Amygdala (tissue), 56 donors: ENCODE measurements at places on chromosomes 1 and 21.

GRCh38 chr1:232818040-232818439 is 12.8 kb downstream of the MAP10 start:
- DNase-seq: no peak

DNA sequence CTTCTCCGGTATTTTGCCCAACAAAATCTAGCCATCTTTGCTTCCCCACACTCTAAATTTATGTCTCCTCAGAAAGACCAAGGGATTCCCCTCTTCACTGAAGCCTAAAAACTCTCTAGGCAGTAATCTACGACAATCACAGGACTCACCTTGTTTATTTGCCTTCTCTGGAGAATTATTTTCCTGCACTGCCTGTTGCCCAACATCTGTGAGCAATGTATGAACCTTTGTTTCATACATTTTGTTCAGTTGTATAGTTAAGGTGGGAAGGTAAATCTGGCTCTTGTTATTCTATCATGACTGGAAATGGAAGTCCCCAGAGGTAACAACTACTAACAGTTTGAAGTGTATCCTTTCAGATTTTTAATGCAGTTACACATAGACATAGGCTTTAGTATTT is 2.2 kb downstream of the COPA start:
- DNase-seq: no peak

GRCh38 chr1:226100436-226101391 is 38.2 kb downstream of the H3-3A start:
- no peak for DNase-seq

- no peak for DNase-seq
Measured at GRCh38 chr1:67191668-67192520, 25.6 kb downstream of the IL23R start.

DNA sequence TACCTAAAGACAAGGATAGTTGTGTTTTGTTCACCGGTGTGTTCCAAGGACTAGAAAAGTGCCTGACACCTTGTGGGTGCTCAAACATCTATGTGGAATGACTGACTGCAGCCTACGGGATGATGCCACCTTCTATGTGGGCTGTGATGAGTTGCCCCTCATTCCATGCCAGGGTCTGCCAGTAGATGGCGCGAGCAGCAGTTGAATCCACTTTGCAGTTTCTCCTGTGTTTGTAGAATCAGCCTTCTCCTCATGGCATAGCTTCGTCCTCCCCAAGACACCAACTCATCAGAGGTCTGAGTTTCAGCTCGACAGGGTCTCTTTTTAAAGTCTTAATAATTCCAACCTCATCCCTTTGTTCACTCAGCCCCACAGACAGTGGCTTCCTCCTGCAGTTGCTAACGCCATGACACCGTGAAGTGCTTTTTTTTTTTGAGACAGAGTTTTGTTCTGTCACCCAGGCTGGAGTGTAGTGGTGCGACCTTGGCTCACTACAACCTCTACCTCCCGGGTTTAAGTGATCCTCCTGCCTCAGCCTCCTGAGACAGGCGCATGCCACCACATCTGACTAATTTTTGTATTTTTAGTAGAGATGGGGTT is 133.7 kb downstream of the CAPN8 start:
- DNase-seq: peak; percentile 40

DNA sequence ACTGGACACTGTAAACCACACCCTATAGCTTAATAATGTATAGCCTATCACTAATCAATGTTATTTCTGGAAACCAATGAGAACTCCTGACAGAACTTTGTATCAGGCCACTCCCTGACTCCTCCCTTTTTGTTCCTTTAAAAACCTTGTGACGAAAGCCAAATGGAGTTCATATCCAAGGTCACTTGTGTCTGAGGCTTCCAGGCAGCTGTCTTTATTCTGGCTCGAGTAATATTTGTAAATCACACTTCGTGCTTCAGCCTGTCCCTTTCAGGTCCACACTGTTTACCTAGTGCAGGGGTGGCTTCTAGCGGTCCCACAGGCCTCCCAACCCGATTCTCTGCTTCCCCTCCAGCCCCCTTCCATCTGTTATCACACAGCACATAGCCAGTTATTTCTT is 16.2 kb upstream of the CAPN9 start:
- DNase-seq: no peak

GRCh38 chr1:197083474-197083873 is 16.4 kb upstream of the F13B start:
- DNase-seq: no peak

DNA sequence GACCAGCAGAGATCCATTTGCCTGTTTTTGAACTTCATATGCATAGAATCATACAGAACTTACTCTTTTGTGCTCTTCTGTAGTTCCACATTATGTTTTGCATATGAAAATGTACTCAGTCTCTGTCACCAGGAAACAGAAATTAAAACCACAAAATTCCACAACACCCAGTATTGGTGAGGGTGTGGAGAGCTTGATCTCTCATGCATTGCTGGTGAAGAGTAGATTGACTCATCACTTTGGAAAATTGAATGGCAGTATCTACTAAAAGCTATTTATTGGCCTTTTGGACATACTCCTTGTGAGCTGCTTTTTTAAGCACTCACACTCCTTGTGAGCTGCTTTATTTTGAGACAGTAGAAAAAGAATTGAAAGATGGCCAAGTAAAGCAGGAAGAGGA is 43.3 kb downstream of the VTCN1 start:
- no peak for DNase-seq

DNA sequence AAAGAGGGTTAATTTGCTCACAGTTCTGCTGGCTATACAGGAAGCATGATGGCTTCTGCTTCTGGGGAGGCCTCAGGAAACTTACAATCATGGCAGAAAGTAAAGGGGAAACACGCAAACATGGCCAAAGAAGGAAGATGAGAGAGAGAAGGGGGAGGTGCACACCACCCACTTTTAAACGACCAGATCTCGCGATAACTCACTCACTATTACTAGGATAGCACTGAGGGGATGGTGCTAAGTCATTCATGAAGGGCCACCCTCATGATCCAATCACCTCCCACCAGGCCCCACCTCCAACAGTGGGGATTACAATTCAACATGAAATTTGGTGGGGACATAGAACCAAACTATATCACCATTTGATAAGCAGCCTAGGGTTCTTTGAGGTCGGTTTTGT is 2.4 kb upstream of the C1orf115 start:
- no peak for DNase-seq

GRCh38 chr1:231776757-231777062 is 150.1 kb downstream of the DISC1 start:
- DNase-seq: no peak

DNA sequence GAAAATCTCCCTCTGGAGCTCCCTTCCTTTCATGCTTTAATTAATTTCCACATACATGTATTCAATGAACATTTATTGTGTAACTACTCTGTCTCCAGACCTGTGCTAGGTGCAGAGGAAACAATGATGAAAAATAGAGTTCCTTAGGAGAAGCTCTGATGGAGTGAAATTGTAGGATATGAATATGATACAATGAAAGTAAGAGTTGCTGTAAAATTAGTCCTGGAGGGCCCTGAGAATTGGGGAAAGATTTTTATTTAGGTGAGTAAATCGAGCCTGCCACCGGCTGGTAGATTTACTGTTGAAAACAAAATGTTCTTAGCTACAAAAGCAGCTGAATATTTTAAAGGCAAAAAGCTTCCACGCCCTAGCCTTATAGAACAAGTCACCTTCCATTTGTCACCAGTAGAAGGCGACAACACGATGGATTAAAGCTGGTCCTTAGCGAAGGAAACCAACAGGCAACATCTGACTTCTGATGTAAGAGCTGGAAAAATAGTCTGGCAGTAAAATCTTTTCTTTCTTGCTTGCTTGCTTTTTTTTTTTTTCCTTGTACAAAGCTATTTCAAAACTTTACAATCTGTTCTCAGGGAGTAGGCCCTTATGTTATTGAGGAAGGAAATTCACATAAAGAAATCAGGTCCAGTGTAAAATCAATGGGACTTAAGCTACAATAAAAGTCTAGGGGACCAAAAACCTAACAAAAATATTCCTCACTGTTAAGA is 82.0 kb upstream of the ROR1 start:
- no peak for DNase-seq

DNA sequence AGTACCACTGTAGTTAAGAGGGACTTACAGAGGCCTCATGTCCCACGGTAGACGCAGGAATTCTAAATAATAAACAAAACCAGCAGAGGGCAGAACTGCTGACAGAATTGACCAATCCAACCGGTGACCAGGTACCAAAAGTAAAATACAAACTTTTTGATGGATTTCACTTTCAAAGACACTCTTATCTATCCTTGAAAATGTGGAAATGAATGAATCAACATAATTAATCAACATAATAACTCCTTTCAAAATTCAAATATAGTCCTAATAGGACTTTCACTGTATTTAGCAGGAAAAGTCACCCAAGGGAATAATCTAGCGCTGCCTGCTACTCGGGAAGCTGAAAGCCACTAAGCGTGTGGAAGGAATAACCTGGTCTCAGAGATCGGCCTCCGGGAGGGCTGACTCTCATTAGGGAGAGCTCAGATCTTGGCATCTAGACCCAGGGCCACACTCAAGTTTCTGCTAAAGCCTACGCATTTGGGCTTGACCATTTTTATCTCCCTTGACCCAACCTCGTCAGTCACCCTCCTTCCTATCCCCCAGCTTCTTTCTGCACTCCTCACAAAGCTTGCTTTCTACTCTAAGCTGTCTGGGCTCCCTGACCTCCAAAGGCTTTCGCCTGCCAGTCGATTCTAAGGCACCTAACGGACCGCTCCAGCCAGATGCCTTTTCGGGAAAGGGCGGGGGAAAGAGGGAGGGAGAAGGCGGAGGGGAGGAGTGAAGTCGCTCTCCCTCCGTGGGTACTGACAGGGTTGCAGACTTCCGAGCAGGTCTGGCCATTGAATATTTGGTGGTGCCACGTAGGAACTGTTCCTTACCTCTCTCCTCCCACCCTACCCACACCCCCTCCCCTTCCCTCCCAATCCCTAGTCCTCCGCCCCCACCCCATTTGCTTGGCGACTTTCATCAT is 1.6 kb downstream of the COL11A1 start:
- no peak for DNase-seq

DNA sequence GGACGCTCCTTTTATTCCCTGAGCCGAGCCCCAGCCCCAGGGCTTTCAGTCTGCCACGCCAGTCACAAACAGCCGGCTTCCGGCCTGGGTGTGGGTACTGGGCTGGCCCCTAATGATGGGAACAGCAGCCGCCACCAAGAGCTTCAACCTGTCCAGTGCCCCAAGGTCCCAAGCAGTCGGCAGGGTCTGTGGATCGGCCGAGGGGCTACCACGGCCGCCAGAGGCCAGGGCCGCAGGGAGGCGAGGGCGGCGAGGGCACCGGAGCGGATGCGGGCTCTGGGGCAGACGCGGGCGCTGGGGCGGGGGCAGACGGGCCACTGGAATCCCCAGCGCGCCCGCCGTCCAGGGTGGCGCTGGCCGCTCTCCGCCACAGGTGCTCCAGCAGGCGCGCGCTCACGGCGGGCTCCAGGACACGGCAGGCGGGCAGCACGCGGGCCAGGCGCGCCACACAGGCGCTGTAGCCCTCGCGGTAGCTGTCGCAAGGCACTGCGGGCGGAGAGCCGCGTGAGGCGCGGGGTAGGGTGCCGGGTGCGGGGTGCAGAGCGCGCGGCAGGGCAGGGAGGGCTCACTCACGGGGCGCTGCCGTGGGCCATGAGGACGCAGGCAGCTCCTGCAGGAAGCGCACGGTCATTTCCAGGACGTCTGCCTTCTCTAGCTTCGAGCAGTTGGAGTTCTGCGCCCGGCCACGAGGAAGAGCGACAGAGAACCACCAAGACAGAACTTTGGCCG is 887 bp downstream of the HES2 start:
- DNase-seq: no peak

GRCh38 chr1:153533689-153534201 is 2.0 kb downstream of the S100A6 start:
- DNase-seq: no peak

DNA sequence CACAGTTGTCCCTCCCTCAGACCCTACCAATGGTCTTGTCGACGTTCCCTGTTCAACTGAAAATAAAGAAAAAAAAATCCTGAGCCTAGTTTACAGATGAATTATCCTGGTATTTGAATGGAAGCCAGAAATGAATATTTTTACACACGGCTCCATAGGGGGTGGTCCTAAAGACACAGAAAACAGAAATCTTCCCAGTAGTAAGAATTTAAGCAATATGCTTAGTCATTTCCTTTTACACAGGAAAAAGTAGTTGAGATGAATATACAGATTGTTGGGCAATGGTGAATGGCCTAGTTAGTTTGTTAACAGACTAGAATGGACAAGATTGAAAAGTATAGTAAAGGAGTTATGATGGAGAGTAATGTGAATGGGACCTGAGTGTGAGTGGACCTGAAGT is 67.4 kb downstream of the RGS18 start:
- DNase-seq: no peak

GRCh38 chr1:42931911-42932422 is 26.7 kb downstream of the SLC2A1 start:
- no peak for DNase-seq

- DNase-seq: no peak
Measured at GRCh38 chr1:207243442-207244408, 77.8 kb upstream of the CD55 start.

DNA sequence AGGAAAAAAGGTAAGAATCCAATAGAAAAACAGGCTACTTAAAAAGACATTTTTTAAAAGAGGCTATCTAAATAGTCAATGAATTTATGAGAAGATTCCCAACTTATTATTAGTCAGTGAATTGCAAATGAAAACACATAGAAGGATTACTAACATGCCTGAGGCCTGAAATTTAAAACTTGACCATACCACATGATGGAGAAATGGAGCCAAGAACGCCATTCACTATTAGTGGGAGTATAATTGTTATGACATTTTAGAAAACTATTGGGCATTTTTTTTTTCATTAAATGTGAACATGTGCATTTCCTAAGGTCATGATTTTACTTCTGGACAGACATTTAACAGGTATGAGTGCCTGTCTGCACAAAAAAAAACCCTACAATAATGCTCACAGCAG is 24.8 kb upstream of the OR2B11 start:
- DNase-seq: no peak

GRCh38 chr1:12711536-12711935 is 4.4 kb upstream of the AADACL3 start:
- no peak for DNase-seq

GRCh38 chr1:224619209-224619608 is 3.1 kb downstream of the CNIH3 start:
- no peak for DNase-seq

DNA sequence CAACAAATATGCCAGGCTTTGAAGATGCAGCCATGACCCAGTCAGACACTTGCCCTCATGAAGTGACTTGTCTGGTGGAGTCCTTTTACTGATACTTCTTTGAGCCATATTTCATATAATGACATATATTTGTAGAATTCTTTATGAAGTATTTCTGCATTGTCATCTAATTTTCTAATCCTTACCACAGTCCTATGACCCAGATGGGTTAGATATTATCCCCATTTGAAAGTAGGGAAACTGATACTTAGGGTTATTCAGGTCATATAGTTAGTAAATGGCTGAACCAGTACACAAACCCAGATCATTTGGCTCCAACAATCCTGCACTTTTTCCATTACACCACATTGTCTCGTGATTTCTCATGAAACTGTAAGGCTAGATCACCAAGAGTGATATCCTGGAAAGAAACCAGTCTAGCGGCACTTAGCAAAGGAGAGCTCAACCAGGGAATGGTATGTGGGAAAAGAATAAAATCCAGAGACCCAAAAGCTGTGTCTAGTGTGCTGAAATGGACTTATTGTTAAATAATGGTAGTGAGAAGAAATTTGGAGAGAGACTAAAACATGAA is 49.6 kb downstream of the ZFYVE9 start:
- no peak for DNase-seq
